ENCODE measurements at places on chromosomes 1 and 21.

DNA sequence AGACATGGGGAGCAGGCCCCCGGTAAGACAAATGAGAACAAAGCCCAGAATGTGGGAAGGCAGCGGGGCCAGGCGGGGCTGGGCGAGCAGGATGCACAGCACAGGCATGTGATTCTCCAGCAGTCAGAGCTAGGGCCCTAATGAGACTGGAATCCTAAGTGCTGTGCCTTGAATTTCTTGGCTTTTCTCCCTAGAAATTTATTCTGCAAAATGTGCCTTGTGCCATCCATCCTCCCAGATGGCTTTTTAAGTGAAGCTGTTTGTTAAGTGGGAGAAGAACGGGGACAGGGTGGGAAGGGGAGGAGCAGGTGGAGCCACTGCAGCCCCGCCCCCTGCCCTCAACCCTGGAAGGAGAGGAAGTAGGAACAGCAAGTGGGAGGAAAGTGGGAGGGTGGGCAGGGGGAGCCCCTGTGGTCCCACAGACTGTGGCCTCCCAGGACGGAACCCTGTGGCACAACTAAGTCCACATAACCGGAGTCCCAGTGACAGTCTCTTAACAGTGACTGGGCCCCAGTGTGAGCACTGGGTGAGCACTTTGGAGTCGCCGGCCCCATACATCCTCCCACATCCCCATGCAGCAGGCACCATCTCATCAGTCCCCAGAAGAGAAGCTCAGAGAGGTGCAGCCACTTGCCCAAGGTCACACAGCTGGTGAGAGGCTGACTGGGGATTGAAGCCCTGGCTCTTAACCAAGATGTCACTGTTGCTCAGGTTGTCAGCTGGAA, 216.9 kb downstream of the MATN1 start:
- no peak for DNase-seq

GRCh38 chr21:34122047-34122446, 48.7 kb downstream of the MRPS6 start:
- no peak for DNase-seq

DNA sequence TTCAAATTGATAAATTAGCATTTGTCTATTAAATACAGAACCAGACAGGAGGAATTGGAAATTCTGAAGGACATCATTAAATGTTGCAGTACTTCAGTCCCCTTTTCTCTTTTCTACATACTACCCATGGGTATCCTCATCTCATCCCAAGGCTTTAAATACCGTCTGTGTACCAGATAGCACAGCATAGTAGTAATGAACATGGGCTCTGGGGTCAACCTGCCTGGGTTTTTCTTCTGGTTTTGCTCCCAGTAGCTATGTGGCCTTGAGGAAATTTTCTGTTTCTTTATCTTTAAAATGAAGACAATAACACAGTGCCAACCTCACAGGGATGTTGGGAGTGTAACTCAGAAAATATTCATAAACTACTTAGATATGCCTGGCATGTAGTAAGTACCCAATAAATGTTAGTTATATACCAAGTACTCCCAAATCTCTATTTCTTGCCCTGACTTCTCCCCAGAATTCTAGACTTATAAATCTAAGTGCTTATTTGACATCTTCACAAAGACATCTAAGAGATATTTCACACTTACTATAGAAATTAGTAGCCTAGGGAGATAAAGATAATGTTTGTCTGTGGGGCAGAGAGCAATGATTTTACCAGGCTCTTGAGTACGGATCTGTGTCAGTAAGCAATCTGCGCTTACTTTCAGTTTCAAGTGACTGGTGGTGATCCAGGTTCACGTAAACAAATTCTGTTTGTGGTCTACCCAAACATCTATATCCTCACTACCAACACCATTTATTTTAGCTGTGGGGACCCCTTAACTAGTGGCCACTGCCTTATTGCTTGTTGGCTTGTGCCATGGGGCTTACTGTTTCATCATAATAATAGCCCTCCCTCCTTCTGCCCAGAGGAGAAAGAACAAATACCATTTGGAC, 37.3 kb downstream of the VANGL2 start:
- DNase-seq: no peak

DNA sequence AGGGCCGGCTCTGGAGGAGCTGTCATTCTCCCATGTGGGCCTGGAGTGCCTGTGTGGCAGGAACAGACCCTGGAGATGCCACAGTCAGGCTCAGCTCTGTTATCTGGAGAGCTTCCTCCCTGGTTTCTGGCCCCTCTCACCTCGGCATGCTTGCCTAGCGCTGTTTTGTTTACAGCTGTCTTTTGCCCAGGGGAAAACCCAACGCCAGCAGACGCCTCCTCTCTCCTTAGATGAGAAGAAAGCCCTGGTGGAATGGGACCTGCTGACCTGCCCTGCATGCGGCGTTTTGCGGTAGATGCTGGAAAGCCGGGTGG, 104.9 kb downstream of the CRYAA start:
- no peak for DNase-seq

GRCh38 chr1:10678852-10679251, 117.6 kb downstream of the CASZ1 start:
- no peak for DNase-seq

- DNase-seq: no peak
Measured at GRCh38 chr1:163203561-163203960, 845 bp upstream of the RGS5 start.

DNA sequence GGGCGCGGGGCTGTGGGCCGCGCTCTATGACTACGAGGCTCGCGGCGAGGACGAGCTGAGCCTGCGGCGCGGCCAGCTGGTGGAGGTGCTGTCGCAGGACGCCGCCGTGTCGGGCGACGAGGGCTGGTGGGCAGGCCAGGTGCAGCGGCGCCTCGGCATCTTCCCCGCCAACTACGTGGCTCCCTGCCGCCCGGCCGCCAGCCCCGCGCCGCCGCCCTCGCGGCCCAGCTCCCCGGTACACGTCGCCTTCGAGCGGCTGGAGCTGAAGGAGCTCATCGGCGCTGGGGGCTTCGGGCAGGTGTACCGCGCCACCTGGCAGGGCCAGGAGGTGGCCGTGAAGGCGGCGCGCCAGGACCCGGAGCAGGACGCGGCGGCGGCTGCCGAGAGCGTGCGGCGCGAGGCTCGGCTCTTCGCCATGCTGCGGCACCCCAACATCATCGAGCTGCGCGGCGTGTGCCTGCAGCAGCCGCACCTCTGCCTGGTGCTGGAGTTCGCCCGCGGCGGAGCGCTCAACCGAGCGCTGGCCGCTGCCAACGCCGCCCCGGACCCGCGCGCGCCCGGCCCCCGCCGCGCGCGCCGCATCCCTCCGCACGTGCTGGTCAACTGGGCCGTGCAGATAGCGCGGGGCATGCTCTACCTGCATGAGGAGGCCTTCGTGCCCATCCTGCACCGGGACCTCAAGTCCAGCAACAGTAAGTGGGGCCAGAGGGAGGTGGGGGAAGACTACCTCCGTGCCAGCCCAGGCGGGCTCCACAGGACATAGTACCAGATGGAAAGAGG, 808 bp downstream of the MAP3K21 start:
- peak; percentile 24 for DNase-seq

DNA sequence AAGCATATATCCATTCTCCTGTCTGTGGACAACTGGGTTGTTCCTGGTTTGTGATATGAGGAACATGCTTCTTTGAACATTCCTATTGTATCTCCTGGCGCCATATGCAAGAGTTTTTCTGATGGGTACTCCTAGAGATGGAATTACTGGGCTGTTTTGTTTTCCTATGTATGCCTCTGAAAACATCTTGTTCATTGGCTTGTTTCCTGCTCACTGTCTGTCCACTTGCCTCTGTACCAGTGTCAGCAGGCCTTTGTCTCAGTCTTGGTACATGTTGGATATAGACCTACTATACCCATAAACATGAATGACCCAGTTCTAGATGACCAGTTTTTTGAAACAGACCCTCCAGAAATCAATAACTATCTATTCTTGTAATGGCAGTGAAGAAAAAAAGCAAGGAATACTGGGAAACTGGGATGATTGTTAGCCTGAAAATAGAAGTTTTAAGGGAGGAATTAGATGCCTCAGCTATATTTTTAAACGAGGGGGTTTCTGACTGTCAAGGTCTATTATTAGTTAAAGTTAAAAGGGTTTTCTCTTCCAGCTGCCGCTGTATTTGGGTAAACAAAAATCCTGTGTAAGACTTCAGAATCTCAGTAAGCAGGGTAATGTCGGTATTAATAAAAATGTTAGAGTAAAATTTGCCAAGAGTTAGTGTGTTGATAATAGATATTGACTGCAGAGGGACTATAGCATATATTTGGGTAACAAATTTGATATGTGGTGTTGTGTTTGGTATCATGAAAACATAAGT, 103.6 kb downstream of the RYR2 start:
- no peak for DNase-seq

GRCh38 chr21:34337741-34338140, 26.1 kb upstream of the KCNE2 start:
- DNase-seq: no peak

- DNase-seq: no peak
Measured at GRCh38 chr21:20537130-20537529, 461.1 kb upstream of the NCAM2 start.

GRCh38 chr1:97849345-97850340, 71.2 kb downstream of the DPYD start:
- DNase-seq: no peak

- DNase-seq: no peak
Measured at GRCh38 chr1:224196813-224197600, 14.0 kb downstream of the DEGS1 start.

GRCh38 chr1:61585714-61586113, 139.2 kb downstream of the TM2D1 start:
- no peak for DNase-seq

DNA sequence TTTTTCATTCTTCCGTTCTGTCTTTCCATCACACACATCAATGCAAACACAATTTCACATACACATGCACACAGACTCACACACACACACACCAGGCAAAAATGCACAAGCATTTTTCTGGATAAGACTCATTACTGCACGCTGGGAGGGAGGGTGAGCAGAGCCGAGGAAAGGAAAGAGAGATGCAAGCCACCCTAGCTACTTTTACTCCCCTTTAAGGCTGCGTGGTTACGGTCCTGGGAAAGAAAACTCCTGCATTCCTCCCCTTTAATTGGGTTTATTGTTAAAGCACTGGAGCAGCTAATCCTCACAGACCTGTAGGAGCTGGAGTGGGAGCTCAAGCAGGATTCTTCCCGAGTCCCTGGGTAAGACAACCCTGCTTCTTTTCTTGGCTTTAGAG, at the start of gene CAMK1G:
CAMK1G (plus strand) TSS at position 307 of the 400 bp plus-strand sequence. CDS start 11,270 bp downstream, outside the sequence.
- DNase-seq: no peak

DNA sequence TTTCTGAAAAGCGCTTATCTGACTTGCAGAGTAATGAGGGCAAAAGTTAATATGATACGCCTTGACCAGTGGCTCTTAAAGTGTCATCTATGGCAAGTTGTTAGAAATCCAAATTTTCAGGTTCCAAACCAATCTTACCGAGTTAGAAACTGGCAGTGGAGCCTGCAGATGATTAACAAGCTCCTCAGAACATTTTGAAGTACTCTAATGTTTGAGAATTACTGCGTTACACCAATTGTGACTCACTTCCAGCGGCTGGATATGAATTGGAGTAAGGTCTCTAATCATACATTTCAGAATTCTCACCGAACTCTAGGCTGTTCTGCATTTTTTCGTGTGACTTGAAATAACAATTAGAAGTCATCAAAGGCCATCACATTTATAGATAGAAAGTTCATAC, 73.5 kb upstream of the TMPRSS15 start:
- DNase-seq: no peak

DNA sequence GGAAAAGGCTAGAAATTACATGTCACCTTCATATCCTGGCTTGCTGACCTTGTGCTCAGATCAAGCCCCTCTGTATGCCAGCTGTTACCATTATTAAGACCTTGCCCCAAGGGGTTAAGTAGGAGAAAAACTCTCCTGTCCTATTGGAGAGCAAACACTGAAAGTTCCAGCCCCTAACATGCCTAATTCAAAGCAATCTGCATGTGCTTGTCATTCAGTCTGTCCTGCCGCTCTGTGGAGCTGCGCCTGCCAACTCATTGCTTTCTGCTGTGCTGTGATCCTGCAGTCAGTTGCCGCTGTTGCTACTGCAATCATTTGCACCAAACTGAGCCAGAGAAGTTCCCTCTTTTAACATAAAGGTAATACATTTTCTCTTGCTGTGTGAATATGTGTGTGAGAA, 113.4 kb downstream of the DISP1 start:
- DNase-seq: no peak

DNA sequence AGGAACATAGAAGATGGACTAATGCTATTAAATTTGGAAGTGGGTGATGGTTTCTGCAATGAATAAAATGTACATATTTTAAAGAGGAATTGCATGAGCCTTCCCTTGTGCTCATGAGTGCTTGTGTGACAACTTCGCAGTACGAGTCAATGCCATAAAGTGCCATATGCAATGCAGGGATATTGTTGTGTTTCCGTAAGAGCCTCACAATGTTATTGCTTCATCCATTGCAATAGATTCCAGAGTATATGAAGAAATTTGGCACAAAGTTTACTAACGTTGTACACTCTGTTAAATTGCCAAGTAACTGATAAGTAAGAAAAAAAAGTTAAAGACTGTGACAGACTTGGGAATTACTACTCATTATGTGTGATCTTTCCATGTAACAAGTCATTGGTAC, 22.3 kb downstream of the BTG3 start:
- no peak for DNase-seq

DNA sequence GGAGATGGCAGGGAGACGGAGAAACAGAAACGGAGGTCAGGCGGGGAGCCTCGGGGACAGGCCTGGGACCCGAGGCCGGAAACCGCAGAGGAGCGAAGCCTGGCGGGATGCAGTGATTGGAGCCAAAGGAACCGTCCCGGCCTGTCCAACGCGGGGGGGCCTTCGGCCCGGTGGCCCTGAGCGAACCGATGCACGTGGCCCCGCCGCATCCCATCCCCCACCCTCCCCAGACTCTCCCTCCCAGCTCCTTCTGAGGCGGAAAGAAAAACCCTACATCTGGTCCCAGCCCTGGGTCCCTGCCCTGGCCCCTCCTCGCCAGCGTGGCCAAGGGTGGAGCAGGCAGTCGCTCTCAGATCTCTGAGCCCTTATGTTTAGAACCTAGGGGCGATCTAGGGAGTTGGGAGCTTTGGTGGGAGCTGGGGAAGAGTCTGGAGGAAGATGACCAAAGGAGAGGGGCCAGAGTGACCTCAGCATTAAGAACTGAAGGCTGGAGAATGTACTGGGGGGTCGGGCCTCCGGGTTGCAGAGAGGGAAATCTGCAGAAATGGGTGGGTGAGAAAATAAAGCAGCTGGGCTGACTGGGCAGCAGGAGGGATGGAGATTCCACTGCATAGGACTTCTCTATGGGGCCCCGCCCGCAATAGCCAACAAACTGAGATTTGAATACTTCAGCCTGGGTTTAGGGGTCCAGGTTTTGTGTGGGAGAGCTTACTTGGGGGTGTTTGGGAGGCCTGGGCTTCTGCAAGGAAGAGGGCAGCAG, 1.5 kb upstream of the CRABP2 start:
- no peak for DNase-seq

GRCh38 chr1:38052750-38053415, 6.3 kb upstream of the POU3F1 start:
- DNase-seq: no peak

DNA sequence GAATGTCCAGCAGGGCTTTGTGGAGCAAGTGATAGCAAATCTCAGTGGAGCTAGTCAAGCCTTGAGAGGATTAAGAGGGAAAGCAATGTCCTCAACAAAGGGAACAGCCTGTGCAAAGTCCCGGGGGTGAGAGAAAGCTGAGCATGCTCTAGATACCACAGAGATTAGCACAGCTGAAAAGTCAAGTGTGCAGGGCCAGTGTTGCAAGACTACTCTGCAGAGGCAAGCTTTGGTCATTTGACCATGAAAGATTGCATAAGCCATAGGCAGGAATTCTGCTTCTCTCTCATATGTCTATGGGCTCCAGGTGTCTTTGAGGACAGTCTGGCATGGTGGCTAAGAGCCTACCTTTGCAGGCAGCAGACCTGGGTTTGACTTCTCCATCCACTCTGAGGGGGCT, 181.0 kb upstream of the JUN start:
- no peak for DNase-seq

- DNase-seq: no peak
Measured at GRCh38 chr1:112793631-112794565, 78.8 kb upstream of the PPM1J start.

All from stimulated activated CD4-positive, alpha-beta T cell treated with anti-CD3 and anti-CD28 coated beads, Interleukin-1b, Interleukin-23, amount 100 ng/mL, for 48 hours (primary cell).